ENCODE measurements at places on chromosomes 1 and 21.

DNA sequence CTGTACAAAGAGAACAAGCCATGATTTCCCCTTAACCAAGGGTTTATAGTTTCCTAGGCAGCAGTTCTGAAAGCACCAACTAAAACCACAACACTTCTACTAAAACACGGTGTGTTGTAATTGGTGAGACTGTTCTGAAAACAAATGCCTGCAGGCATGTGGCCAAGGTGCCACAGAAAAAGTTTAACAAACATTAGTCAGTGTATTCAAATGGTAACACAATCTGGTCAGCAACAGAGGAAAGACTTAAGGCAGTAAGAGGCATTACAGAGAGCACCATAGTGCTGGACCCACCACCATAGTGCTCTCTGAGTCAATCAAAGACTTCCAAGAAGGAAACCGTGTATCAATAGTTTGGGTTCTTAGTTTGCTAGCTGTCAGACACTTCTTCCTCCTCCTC, 16.7 kb downstream of the SNIP1 start:
- no peak for DNase-seq

DNA sequence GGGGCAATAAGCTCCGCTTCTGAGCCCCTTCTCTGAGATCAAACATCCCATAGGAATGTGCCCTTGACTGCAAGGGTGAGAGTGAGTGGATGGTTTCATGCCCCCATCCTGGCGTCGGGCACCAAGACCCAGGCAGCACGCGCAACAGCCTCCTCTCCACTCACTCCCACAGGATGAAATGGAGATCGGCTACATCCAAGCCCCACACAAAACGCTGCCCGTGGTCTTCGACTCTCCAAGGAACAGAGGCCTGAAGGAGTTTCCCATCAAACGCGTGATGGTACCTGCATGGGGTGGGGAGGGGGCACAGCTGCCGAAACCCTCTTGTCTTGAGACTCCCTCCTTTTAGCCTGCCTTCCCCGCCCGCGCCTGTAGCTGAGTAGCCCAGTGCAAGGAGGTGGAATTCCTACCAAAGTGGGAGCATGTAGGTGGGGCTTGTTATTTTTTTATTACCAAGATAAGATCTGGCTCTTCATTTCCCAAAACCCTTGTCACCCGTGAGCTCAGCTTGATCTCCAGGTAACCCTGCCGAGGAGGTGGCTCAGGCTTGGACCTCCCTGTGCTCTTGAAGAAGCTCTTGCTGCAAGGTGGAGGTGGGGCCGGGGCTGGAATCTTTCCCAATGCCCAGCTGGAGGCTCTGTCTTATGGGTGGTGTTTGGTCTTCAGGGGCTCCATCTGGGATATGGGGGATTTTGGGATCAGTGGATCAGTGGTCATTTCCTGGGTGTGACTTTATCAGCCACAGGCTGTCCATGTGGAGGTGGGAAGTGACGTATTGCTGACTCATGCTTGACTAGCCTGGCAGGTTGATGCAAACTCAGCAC, 24.0 kb upstream of the PADI6 start:
- DNase-seq: peak; percentile 49

GRCh38 chr1:234756857-234757256, 146.9 kb upstream of the IRF2BP2 start:
- DNase-seq: no peak

DNA sequence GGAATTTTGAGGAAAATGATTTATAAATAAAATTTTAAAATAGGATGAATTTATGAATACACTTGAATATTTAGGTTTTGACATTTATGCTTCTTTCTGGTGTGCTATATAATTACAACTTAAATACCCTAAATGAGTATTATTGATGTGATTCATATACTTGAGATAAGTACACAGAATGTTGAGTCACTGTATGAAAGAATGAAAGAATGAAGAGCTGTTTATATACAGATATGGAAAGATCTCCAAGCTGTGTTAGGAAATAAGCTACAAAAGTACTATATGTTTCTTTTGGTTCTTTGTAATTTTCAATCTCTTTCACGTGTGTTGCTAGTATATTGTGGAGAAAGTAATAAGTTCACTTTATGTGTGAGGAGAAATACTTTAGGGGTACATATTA, 147.2 kb downstream of the RASAL2 start:
- DNase-seq: no peak

GRCh38 chr1:110048923-110049601, 14.6 kb downstream of the STRIP1 start:
- no peak for DNase-seq

DNA sequence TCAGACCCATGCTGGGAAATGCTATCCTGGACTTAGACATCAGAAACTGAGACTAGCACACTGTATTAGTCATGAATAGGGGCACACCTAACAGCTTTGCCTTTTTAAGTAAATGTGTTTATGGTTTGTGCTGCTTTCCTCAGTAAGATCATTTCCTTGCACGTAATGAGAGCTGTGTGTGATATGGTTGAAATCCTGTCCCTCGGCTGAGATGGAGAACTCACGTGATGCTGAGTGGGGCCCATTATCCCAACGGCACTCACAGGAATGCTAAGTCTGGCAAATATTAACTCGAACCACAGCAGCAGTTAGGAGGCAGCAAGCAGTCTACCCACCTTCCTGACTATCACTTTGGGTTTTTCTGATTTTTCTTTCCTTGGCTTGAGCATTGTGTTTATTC, 38.2 kb downstream of the BCL9 start:
- DNase-seq: no peak

DNA sequence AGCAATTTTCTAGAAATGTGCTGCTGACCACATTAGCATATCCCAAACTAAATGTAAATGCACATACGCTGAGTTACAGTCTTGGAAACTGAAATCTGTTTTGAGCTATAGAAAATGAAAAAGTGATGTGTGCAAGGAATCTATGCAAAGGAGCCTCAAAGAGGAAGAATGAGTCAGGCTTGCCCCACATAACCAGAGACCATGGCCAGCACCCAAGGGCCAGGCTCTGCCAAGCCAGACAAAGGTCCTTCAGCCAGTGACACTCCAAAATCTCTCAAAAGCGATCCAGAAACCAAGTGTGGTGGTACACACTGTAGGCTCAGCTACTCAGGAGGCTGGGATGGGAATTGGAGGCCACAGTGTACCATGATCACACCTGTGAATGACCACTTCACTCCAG, 195.2 kb downstream of the TOMM20 start:
- peak; percentile 91 for DNase-seq

DNA sequence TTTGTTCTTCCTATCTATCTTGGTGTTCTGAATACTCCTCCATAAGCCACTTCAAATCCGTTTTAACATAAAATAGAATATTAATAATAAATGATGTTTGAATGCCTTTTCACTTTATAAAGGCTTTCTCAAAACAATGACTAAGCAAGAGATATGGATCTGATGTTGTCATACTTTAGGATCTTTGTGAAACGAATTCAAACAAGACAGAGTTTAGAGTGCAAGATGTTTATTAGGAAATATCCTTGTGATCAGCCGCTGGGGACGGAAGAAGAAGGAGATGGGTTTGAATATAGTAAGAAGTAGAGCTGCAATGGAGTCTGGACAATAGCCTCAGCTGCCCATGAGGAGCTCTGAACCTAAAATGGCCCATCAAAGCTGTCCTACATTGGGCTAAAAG, 351.8 kb downstream of the NEGR1 start:
- DNase-seq: no peak

DNA sequence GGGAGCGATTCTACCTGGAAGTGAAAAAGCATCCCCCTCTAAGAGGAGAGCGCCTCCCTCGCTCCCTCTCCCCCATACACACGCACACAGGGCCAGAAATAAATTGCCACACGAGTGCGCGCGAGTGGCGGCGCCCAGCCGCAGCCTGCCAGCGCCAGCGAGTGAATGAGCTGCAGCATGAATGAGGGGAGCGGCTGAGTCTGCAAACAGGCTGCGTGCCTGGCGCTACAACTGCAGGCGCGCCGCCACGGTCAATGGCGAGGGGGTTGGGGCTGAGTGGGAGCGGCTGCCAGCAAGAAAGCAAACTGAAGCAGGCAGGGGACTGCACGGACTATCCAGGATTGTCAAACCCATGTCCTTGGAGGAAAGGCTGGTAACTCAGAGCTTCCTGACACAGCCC, 2.2 kb downstream of the CAMK1G start:
- DNase-seq: peak; percentile 22

DNA sequence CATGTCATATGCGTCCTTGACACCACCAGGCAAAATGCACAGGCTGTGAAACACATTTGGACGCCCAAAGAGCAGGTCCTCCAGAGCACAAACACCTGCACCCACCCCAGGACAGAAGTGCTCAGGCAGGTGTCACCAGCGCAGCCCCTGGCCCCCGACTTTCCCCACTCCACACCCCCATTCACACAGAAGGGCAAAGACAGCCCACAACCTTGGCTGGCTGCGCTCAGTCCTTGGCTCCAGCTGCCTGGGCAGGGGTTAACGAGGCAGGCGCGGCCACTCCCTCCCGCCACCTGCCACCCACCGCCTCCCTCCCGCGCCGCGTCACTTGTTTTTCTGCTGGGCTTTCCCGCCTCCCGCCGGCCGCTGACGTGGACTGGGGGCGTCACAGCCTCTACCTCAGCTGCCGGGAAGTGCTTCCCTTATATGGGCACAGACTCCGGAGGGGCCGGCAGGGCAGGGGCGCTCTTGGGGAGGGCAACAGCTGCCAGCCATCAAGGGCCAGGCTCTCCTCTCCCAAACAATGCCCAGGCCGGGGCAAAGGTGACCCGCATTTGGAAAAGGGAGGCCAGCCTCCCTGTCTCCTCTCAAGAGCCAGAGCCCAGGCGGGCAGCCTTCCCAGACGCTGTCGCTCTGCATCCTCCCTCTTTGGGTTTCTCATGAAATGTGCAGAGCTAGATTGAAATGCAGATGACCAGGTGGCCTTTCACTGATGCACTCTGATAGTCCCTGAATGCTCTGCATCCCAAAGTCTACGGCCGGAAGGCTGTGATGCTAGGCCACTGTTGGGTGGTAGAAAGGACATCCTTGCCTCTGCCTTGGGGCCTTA, 14.8 kb upstream of the BTG2 start:
- DNase-seq: peak; percentile 97

- no peak for DNase-seq
Measured at GRCh38 chr21:15444118-15444960, 285.4 kb upstream of the USP25 start.

DNA sequence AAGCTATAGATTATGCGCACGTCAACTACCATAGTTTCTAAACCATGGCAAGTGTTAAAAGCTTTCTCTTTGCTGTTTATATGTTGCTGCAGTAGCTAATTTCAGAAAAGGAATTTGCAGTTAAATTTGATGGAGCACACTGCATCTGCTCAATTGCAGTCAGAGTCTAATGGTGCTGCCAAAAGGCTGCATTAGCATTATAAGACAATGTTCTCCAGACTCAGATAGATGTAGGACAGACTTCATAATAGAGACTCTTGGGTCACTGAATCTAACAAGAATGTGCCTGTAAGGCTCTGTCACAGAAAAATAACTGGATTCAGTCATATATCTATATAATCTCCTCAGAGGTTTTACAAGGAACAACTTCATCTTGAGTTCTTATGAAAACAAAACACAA, 198.3 kb downstream of the OLFM3 start:
- no peak for DNase-seq

DNA sequence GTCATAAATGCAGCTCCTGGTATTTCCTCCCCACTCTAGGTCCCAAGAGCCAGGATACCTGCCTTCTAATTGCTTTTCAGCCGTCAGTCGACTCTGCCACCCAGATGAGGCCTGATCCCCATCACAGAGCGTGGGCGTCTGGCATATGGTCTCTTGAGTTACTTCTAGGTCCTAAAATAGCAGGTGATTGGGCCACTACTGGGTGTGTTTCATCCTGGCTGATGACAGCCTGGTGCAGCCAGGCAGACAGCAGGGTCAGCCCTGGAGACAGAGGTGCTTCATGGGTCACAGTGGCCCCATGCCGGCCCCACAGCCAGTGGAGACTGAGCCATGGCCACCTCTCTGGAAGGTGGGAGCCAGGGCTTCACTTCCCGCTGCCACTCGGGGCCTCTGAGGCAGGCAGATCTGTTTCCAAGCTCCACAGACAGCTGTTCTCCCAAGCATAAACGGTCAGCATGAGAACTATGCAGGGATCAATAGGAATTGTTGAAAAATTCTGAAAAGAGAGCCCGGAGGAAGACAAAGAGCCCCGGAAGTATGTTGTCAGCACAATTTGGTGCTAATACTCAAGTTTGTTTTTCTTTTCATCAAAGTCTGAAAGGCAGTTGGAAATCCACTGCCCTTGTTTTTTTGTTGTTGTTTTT, 83.0 kb downstream of the MAN1C1 start:
- DNase-seq: no peak

DNA sequence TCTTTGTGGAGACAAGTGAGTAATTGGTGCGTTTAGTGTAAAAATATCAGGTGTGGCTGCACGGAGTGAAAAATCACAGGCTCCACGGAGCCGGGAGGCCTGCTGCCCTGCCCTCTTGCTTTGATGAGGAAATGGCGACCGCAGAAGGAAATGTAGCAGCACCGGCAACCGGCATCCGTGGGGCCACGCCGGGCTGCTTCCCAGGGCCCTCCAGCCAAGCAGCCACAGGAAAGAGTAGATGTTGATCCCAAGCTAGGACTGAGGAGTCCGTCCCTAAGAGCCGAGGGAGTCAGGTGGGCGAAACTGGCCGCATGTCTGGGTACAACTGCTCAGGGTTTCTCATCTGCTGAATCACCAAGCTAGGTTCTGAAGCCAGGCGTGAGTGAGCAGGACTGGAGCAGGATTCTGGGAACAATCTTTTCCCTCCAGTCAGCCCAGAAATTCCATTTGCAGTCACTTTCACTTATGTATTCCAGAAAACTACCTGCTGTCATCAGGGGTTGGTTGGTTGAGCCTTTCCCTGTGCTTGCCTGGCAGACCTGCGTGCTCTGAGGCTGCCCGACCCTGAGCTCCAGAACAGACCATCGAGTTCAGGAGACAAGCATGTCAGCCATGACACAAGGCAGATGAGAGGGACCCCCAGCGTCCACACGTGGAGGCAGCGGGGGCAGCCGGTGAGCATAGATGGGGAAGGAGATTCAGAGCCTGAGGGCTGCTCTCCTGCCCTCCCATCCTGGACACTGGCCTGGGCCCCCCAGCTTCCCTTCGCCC, 5.8 kb upstream of the ITGB2 start:
- DNase-seq: no peak

- no peak for DNase-seq
Measured at GRCh38 chr1:9332513-9333143, 39.9 kb downstream of the SPSB1 start.

GRCh38 chr1:110951161-110951560, 12.6 kb downstream of the LRIF1 start:
- peak; percentile 31 for DNase-seq
